ENCODE measurements at places on chromosomes 2 and 18. TPM values are rescaled to one million over a fixed set of nuclear protein-coding genes. Genes with fewer than 3 reads are reported as not detected.

LOXL3 gene
- 13.1 TPM for total RNA-seq

DNA sequence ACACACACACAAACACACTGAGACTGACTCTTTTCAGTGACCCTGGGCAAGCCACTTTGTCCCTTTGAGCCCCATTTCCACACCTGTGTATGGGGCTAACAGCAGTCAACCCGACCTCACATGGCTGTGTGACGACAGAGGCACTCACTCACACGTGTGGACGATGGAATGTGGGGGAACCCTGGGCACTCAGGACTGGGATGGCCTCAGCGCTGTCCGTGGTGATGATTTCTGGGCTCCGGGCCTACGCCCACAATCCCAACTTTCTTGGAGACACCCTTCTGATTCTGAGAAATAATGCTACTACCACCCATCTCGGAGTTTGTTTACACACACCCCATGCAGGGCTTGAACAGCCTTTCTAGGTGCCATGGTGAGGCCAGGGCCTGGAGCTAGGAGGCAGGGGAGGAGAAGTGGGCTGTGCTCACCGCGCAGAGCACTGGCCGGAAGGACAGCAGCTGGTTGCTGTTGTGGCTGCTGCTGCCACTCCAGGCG is 1.5 kb downstream of the CRYBA2 start:
- H3K27me3 ChIP-seq: no peaks in the 10 kb centered on the region
- no peak overlapping the region for H3K27ac ChIP-seq
- H3K4me3 ChIP-seq: no peak overlapping the region
- DNase-seq: no peak

- no peaks in the 10 kb centered on the region for H3K36me3 ChIP-seq
- H3K27me3 ChIP-seq: no peaks in the 10 kb centered on the region
- no peak overlapping the region for H3K27ac ChIP-seq
- no peaks in the 10 kb centered on the region for H3K4me1 ChIP-seq
Observed at GRCh38 chr2:68939962-68940361, 12.7 kb downstream of the GKN2 start.

DNA sequence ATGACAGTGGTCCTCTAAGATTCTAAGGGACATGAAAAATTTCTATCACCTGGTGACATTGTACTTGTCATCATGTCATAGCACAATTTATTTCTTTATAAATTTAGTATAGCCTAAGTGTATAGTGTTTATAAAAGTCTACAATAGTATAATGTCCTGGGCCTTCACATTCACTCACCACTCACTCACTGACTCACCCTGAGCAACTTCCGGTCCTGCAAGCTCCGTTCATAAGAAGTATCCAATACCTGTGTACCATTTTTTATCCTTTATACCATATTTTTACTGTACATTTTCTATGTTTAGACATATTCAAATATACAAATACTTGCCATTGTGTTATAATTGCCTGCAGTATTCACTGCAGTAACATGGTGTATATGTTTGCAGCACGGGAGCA is 72.8 kb upstream of the DSEL start:
- H3K27ac ChIP-seq: no peak overlapping the region
- no peaks in the 10 kb centered on the region for H3K36me3 ChIP-seq
- H3K4me1 ChIP-seq: no peaks in the 10 kb centered on the region
- H3K27me3 ChIP-seq: no peaks in the 10 kb centered on the region

GRCh38 chr2:26770986-26771586 is 7.0 kb downstream of the SLC35F6 start:
- no peaks in the 10 kb centered on the region for H3K36me3 ChIP-seq
- DNase-seq: peak; percentile 97
- H3K4me3 ChIP-seq: no peak overlapping the region

FBXO48 gene
- total RNA-seq: 1.2 TPM

- no peaks in the 10 kb centered on the region for H3K27me3 ChIP-seq
- H3K36me3 ChIP-seq: no peaks in the 10 kb centered on the region
- no peak overlapping the region for H3K27ac ChIP-seq
- no peaks in the 10 kb centered on the region for H3K4me1 ChIP-seq
- no peak overlapping the region for H3K4me3 ChIP-seq
Observed at GRCh38 chr18:73352546-73352945, 484.8 kb upstream of the NETO1 start.

DNA sequence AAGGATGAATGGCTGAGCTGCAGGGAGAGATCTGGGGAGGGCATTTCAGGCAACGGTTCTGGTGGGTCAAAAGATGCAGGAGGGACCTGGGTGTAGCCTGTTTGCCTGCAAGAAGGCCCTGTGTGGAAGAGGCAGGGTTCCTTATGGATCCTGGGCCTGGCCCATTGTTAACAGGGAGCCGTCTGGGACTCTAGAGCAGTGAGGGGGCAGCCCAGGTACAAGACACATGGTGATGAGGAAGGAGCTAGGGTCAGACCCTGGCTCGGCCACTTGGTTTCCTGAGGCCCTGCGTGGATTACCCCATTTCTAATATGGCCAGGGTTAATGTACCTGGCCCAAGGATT is 124.9 kb downstream of the GLI2 start:
- no peak overlapping the region for H3K4me3 ChIP-seq
- DNase-seq: no peak
- H3K36me3 ChIP-seq: no peaks in the 10 kb centered on the region
- no peaks in the 10 kb centered on the region for H3K27me3 ChIP-seq

DNA sequence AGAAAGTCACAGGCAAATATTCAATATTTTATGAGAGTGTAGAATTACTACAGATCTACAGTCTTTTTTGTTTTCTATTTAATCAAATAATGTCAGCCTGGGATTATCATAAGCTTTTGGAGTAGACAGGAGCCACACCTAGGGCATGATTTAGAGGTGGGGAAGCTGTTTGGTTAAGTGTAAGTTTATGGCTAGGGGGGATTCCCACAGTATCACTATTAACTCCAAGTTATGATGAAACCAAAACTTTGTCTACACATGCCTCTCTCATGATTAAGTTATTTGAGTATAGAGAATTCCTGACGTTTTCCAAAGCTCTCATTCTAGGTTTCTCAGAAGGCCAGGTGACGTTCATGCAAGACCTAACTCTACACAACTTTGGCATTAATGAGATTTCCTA is 2.1 kb downstream of the SERPINB10 start:
- no peaks in the 10 kb centered on the region for H3K4me1 ChIP-seq
- H3K27me3 ChIP-seq: no peaks in the 10 kb centered on the region
- H3K4me3 ChIP-seq: no peak overlapping the region
- no peak overlapping the region for H3K27ac ChIP-seq
- H3K36me3 ChIP-seq: no peaks in the 10 kb centered on the region

- H3K27me3 ChIP-seq: no peaks in the 10 kb centered on the region
- no peak overlapping the region for H3K4me3 ChIP-seq
- H3K36me3 ChIP-seq: no peaks in the 10 kb centered on the region
Observed at GRCh38 chr18:26813043-26813442, 52.5 kb downstream of the AQP4 start.

PDCD1 gene
- total RNA-seq: 0.37 TPM

SLC40A1 gene
- total RNA-seq: 52.3 TPM

ARL5A gene
- total RNA-seq: 34.0 TPM

DNA sequence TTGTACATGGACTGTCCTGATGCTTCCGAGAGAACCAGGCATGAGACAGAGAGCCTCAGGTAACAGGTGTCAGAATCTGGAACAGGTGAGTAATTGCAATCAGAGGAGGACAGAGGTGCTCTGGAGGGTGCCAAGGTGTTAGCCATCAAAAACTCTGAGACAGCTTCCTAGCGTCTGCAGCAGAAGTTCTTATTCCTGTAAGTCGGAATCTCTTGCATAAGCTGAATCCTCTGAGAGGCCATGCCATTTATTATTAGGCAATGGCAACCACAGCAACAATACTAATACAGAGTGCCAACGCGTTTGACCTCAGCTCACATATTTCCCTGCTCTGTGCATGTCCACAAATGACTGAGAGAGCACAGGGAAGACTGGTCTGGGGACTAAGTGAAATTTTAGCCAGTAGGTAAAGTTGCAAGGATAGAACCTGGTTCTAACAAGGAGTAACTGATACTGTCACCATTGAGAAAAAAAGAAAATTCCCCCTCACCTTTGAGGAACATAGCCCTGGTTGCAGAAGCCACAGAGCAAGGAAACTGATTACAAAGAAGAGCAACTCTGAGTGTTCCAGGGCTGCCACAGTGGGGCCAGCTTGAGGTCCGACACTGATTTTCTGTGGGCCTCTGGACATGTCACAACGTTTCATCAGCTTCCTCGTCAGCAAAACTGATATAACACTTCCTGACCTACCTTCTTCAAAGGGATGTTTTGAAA is 55.1 kb upstream of the ACSL3 start:
- no peak for DNase-seq
- no peaks in the 10 kb centered on the region for H3K27me3 ChIP-seq
- H3K36me3 ChIP-seq: no peaks in the 10 kb centered on the region
- H3K27ac ChIP-seq: no peak overlapping the region
- no peaks in the 10 kb centered on the region for H3K4me1 ChIP-seq
